AG04450 (cell line): ENCODE measurements at places on chromosomes 4 and X. TPM values are rescaled to one million over a fixed set of nuclear protein-coding genes. Genes with fewer than 3 reads are reported as not detected.

DNA sequence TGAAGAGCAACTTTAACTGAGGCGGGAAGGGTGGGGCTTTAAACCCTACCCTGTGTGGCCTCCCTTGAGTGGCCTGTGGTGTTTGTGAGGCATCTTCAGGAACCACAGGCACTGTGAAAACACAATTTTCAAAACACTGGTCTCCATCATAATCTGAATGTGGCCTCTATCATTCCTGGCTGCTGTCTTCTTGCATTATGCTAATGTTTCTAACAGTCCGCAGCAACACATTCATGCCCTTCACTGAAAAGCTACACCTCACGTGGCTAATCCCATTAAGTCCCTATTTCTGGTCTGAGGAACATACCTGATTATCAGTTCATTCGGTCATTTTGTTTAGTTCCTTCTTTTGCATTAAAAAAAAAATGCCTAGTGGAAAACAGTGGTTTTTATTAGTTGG is 94.6 kb downstream of the F11 start:
- no peak for DNase-seq

- DNase-seq, result no peak
Observed at GRCh38 chrX:19245711-19246269, 97.9 kb upstream of the PDHA1 start.

DNA sequence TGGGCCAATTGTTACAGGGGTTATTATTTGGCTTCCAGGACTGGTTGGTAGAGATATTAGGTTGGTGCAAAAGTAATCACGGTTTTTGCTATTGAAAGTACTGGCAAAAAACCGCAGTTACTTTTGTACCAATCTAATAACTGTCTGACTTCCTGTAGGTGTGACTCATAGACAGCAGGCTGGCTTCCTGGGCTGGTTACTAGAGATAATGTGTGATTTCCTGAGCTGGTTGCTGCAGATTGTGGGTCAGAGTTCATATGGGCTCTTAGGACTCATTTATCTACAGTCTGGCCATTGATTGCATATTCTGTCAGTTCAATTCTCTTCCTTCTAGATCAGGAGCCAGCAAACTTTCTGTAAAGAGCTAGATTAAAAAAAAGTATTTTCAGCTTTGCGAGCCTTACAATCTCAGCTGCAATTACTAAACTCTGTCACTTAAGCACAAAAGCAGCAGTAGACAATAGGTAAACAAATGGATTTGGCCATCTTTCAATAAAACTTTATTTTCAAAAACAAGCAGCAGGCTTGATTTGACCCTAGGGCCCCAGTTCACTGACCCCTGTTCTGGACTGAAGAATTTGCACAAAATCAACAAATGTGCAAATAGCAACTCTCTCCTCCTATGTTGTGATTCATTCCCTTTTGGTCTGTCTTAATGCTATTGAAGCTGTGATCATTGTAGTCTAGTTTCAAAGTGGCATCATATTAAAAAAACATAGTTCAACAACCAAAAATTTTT is 50.8 kb upstream of the BOD1L1 start:
- no peak for DNase-seq

DNA sequence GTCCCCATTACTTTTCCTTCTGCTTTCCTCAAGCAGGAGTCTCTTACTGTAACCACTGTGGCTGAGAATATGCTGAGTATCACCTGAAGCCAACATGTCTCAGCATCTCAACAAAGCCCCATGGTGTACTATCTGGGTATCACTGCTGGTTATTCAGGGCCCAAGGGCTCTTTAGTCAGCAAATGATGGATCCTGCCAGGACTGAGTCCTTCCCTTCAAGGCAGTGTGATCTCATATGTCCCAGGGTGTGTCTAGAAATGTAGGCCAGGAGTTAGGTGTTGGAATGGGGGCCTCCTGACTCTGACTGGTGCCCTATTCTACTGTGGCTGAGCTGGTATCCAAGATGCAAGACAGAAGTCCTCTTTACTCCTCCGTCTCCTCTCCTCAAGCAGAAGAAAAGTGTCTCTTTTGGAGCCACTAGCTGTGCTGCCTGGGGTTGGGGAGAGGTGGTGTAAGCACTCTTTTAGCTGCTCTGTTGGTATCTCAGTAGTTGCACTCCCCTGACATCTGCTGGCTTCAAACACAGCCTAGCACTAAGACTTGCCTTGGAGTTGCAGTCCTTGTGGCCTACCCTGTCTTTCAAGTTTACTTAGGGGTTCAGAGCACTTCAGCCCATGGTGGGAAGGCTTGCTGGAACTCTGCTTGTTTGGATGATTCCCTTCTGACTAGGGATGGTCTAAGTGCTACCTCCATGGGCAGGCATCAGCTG is 28.6 kb downstream of the OCIAD2 start:
- DNase-seq, result no peak

- DNase-seq, result no peak
Observed at GRCh38 chr4:113687067-113687718, 74.3 kb downstream of the CAMK2D start.

GRCh38 chr4:187236209-187236890 is 512.7 kb upstream of the FAT1 start:
- DNase-seq, result peak; percentile 72

DNA sequence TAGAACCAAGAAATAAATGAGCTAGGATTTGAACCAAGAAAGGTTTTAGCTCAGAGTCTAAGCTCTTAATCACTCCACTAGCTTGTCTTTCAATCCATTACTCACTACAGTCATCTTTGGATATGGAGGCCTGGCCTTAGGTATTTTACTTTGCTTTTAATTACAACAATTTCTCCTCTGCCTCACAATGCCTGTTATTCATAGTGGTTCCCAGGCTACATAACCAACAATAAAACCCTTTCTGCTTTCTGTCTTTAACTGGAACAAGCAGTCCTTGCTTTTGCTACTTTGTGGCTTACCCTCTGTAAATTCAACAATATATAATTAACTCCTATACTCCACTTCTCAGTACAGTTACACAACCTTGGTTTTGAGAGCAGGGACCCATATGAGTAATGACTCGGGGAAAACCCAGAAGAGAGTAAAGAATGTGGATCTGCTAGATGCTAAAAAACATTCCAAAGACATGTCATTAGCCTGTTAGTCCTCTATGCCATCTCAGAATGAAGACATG is 94.7 kb upstream of the NAP1L5 start:
- DNase-seq, result peak; percentile 36

DNA sequence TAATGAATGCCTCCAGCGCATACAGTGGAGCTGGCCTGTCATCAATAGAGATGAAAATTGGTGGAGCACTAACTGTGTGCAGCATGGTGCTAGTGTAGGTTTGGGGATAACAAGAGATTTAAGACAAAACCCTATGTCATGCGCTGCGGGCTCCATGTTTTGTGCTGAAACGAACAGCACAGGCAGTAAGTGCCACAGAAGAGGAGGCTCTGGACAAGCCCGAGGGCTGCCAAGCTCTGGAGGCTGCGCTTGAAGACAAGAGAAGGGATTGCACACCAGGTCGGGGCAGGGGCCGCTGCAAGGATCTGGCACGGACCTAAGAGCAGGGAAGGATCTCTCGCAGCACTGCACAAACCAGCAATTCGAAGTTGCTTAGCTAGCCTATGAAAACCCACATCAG is 35.5 kb downstream of the TENM3 start:
- DNase-seq, result no peak

GRCh38 chrX:134868771-134869495 is 121.9 kb upstream of the SMIM10 start:
- DNase-seq, result peak; percentile 38

- DNase-seq, result no peak
Observed at GRCh38 chr4:17786567-17786966, 5.1 kb upstream of the FAM184B start.

- no peak for DNase-seq
Observed at GRCh38 chrX:133666256-133666655, 251.0 kb upstream of the GPC4 start.

- DNase-seq, result no peak
Observed at GRCh38 chr4:107213410-107213809, 177.3 kb upstream of the DKK2 start.

DNA sequence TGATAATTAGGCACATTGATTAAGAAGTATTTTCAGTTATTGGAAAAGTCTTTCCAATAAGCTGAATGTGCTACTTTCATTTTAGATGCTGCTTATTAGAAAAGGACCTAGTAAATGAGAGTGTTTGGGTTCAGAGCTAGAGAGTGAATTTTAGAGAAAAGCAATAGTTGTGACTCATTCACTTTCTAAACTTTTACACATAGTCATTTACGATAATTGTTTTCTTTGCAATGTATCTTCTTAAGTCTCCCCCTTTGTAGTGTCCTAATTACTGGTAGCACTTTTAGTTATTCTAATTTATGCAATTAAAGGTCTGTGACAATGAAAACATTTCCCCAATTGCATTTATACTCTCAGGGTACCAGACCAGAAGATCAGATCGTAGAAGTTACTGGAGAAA is 1.3 kb downstream of the IL21 start:
- DNase-seq, result no peak

DNA sequence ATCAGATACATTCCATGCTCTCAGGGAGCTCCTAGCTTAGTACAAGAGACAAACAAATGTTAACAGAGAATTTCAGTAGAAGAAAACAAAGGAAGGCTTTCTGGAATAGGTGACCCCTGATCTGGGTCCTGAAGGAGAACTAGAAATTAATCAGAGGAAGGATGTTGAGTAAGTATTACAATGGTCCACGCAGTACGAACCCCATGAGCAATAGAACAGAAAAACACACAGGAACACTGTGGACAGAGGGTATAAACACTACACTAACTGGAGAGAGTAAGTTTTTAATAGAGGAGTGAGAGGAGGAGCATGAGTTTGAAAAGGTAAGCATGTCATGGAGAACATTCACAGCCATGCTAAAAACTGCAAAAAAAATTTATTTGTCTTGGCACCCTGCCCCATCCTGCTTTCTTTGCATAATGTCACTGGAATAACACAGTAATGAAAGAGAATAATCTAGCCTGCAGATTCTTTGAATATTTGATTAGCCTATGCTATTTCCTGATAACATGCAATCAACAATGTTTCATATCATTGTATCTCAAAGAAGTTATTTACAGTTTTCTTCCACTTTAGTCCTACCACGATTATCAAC is 140.3 kb upstream of the ZXDB start:
- no peak for DNase-seq

GRCh38 chr4:187085339-187085738 is 361.7 kb upstream of the FAT1 start:
- no peak for DNase-seq

DNA sequence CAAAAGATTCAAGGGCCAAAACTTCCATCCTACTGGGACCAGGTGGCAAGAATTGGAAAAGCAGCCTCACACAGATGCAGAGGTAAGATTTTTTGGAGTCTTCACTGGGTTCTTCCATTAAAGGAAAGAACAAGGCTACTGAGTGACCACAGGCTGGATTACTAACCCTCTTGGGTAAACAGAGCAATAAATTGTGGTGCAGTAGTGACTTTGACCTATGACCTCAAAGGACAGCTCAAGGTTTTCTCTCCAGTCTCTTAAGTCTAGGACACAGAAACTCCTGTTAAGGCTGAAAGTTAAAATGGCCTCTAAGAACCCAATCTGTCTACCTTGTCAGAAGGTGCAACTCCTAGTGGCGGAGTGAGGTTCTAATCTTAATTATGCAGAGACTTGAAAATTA is 464.9 kb downstream of the SMARCA1 start:
- DNase-seq, result no peak

GRCh38 chr4:15344041-15344440 is 83.8 kb upstream of the C1QTNF7 start:
- DNase-seq, result peak; percentile 89

- no peak for DNase-seq
Observed at GRCh38 chr4:52966172-52966571, 104.1 kb downstream of the RASL11B start.

DNA sequence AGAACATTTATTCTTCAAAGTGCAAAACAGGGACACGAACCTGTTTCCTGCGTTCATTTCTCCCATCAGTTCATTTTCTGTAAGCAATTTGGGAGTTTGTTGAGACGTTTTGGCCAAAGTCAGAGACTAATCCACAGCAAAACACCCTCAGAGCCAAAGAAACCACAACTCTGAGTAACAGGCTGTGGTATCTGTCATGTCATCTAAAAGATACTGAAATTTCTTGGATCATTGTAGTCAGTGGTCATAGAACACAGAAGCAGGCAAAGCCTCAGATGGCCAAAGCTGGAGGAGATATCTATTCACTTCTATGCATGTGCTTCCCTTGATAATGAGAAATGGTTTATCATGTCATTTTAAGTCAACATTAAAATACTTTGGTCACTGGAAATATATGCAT is 485.6 kb upstream of the GALNT7 start:
- no peak for DNase-seq

GRCh38 chr4:79201971-79202370 is 123.9 kb downstream of the NAA11 start:
- DNase-seq, result no peak

- no peak for DNase-seq
Observed at GRCh38 chr4:183249854-183250253, 70.2 kb downstream of the CLDN22 start.

DNA sequence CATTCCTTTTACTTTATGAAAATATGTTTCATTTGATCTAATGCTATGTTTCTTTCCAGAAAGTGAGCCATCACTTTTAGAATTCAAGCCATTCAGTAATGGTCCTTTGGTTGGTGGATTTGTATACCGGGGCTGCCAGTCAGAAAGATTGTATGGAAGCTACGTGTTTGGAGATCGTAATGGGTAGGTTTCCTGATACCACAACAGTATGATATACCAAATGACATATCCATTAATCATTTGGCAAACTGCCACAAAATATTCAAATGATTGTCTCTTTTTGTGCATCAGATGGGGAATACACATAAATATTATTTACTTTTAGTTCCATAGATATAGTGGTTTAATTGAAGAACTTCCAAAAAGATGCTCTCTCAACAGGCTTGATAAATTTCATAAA is 68.2 kb downstream of the HHIP start:
- no peak for DNase-seq

The LAGE3 gene
- 9.3 and 13.2 TPM in 2 replicates for polyA plus RNA-seq

The CNGA1 gene
- polyA plus RNA-seq, result not detected in 2 replicates

The FRMD7 gene
- not detected in 2 replicates for polyA plus RNA-seq

The COL4A5 gene
- 123 and 145 TPM in 2 replicates for polyA plus RNA-seq

The RNF128 gene
- 2.7 and 3.9 TPM in 2 replicates for polyA plus RNA-seq

The PHOX2B gene
- not detected in 2 replicates for polyA plus RNA-seq

The FDCSP gene
- not detected in 2 replicates for polyA plus RNA-seq

The ARMCX1 gene
- polyA plus RNA-seq, result 31.9 and 40.5 TPM in 2 replicates

The MYOZ2 gene
- polyA plus RNA-seq, result 0.07 and 0.10 TPM in 2 replicates

The TMPRSS11A gene
- not detected in 2 replicates for polyA plus RNA-seq

The HERC6 gene
- polyA plus RNA-seq, result 1.5 and 1.8 TPM in 2 replicates

The CENPI gene
- polyA plus RNA-seq, result 3.7 and 5.0 TPM in 2 replicates

The CTAG1A gene
- polyA plus RNA-seq, result not detected in 2 replicates

The CLIC2 gene
- 0.55 and 1.2 TPM in 2 replicates for polyA plus RNA-seq
